ENCODE measurements at places on chromosomes 4 and X.

- no peak for DNase-seq
- peaks cover 15% of the 10 kb centered on the region for H3K36me3 ChIP-seq
- peaks cover 3% of the 10 kb centered on the region for H3K4me1 ChIP-seq
- H3K4me3 ChIP-seq: no peak overlapping the region
Observed at GRCh38 chr4:109708990-109709389, 5.7 kb upstream of the CASP6 start.

DNA sequence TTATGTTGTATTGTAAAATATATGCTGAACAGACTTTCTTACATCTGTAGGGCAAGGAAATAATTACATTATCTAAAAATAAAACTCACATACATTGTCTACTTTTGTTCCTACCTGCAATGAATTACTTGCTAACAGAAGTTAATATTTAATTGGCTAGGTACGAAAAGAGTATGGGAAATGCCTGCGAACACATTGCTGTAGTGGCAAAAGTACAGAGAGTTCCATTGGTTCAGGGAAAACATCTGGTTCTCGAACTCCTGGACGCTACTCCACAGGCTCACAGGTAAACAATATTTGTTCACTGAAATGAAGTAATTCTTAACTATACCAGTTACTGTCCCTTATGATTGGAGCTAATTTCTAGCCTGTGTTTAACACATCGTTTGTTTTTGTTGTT, 837.4 kb downstream of the ADGRL3 start:
- H3K4me1 ChIP-seq: no peaks in the 10 kb centered on the region
- no peaks in the 10 kb centered on the region for H3K27me3 ChIP-seq
- no peak overlapping the region for H3K4me3 ChIP-seq
- no peak overlapping the region for H3K27ac ChIP-seq
- no peaks in the 10 kb centered on the region for H3K36me3 ChIP-seq

- DNase-seq: no peak
- H3K27me3 ChIP-seq: no peaks in the 10 kb centered on the region
- no peak overlapping the region for H3K27ac ChIP-seq
- no peaks in the 10 kb centered on the region for H3K4me1 ChIP-seq
- no peaks in the 10 kb centered on the region for H3K36me3 ChIP-seq
Observed at GRCh38 chr4:98739751-98740150, 81.3 kb upstream of the TSPAN5 start.

- no peak overlapping the region for H3K4me3 ChIP-seq
- no peak overlapping the region for H3K27ac ChIP-seq
- H3K27me3 ChIP-seq: no peaks in the 10 kb centered on the region
- H3K4me1 ChIP-seq: peaks cover 7% of the 10 kb centered on the region
- H3K36me3 ChIP-seq: no peaks in the 10 kb centered on the region
- DNase-seq: no peak
Observed at GRCh38 chrX:148784137-148784536, 283.7 kb downstream of the AFF2 start.

DNA sequence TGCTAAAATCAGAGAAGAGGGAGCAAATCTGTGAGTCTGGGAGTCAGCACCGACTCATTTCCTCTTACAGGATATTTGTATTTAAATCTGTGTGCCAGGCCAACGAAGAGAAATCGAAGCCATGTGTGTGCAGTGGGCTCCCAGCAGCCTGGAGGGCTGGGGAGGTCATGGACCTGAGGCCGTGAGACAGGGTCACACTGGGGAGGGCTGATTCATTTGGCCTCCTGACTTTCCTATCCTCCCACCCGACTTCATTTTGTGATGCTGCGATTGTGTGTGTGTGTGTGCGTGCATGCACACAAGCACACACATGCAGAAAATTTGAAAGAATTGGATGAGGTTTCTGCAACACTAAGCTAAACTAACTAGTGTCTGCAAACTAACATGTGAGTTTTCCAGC, 48.7 kb upstream of the STX18 start:
- peaks cover 12% of the 10 kb centered on the region for H3K36me3 ChIP-seq
- H3K4me3 ChIP-seq: no peak overlapping the region
- H3K27ac ChIP-seq: no peak overlapping the region
- H3K4me1 ChIP-seq: no peaks in the 10 kb centered on the region
- H3K27me3 ChIP-seq: no peaks in the 10 kb centered on the region

DNA sequence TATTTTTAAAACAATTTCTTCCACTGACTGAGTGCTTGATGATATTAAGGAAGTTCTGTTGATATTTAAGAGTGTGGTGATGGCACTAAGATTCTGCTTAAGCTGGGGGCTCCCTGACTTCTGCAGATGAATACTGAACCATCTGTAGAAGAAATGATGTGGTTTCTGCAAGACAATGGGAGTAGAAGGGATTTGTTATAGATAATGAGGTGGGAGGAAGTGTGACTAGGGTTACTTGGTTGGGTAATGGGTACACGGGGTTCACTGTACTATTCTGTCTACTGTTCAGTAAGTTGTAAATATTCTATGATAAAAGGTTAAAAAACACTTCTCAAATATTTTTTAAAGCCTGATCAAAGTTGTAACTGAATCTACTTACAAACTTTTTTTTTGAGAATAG, 60.9 kb upstream of the TXK start:
- DNase-seq: no peak
- peaks cover 72% of the 10 kb centered on the region for H3K4me1 ChIP-seq
- peak overlapping the region; percentile 8 for H3K27ac ChIP-seq

GRCh38 chr4:173731257-173731656, 201.2 kb upstream of the HAND2 start:
- no peak overlapping the region for H3K4me3 ChIP-seq
- H3K4me1 ChIP-seq: no peaks in the 10 kb centered on the region
- no peaks in the 10 kb centered on the region for H3K36me3 ChIP-seq
- no peak for DNase-seq
- H3K27ac ChIP-seq: no peak overlapping the region

- DNase-seq: no peak
- no peak overlapping the region for H3K4me3 ChIP-seq
- no peak overlapping the region for H3K27ac ChIP-seq
- H3K27me3 ChIP-seq: no peaks in the 10 kb centered on the region
- no peaks in the 10 kb centered on the region for H3K4me1 ChIP-seq
Observed at GRCh38 chr4:102139932-102140331, 205.3 kb downstream of the SLC39A8 start.

DNA sequence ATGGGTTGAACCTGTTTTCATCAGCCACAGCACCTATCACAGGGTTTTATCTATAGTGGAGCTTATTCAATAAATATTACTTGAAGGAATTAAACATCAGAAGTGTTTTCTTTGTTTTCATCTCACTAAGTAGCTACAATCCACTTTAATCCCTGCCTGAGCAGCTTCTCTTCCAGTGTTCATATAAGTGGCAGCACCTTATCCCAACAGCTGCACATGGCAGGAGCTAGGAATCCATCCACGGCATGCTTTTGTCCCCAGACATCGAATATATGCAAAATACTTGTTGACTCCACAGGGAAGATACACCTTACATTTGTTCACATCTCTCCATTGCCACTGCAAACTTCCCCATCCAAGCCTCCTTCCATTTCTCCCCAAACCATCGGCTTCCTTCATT, 549.8 kb upstream of the FAM241A start:
- no peak overlapping the region for H3K27ac ChIP-seq
- no peaks in the 10 kb centered on the region for H3K4me1 ChIP-seq
- H3K36me3 ChIP-seq: no peaks in the 10 kb centered on the region
- no peak for DNase-seq
- H3K27me3 ChIP-seq: no peaks in the 10 kb centered on the region
- no peak overlapping the region for H3K4me3 ChIP-seq

DNA sequence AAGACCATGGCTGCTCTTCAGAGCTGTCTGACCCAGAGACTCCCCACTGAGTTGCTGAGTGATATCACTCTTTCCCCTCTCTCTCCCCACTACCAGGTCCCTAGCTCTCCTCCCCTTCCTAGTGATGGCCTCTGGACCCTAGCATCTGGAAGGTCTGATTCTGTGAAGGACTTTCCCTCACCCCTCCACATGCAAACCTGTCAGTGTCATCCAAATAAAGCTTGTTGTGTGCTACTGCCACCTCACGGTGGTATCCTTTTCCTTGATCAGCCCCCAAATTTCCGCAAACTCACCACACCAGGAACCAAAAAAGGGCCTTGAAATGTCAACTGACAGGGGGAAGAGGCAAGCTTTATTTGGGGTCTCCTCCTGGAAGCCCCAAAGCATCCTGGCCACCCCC, 500.2 kb downstream of the IDS start:
- H3K4me3 ChIP-seq: no peak overlapping the region
- no peak for DNase-seq

- no peak overlapping the region for H3K4me3 ChIP-seq
- H3K27me3 ChIP-seq: no peaks in the 10 kb centered on the region
- H3K36me3 ChIP-seq: no peaks in the 10 kb centered on the region
- H3K4me1 ChIP-seq: no peaks in the 10 kb centered on the region
- DNase-seq: no peak
Observed at GRCh38 chrX:136259543-136259942, 8.3 kb upstream of the MAP7D3 start.

- no peak for DNase-seq
- H3K27ac ChIP-seq: no peak overlapping the region
- H3K4me3 ChIP-seq: no peak overlapping the region
- H3K4me1 ChIP-seq: peaks cover 15% of the 10 kb centered on the region
Observed at GRCh38 chr4:2822461-2823300, 21.0 kb upstream of the ADD1 start.

DNA sequence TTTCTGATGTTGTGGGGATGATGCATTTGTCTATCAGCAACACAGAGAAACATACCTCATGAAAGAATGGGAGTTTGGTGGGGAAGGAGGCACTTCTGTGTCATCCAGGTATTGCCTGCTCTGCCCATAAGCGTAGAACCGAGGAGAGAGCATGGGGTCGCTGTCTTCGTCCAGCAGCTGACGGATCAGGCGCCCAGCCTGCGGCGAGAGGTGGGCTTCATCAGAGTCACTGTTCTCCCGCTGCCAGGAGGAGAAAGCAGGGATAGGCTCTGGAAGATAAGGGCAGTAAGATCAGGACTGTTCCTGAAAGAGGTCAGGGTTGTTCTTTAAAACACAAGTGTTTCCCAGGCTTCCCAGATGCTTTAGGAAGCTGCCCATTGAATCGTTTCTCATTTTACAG, 52.7 kb upstream of the NAP1L5 start:
- H3K27me3 ChIP-seq: no peaks in the 10 kb centered on the region
- H3K36me3 ChIP-seq: no peaks in the 10 kb centered on the region
- DNase-seq: no peak

- no peaks in the 10 kb centered on the region for H3K27me3 ChIP-seq
- H3K27ac ChIP-seq: no peak overlapping the region
- H3K4me3 ChIP-seq: no peak overlapping the region
- no peak for DNase-seq
- peaks cover 34% of the 10 kb centered on the region for H3K4me1 ChIP-seq
- H3K36me3 ChIP-seq: peaks cover 36% of the 10 kb centered on the region
Observed at GRCh38 chrX:68508799-68509198, 9.9 kb downstream of the YIPF6 start.

DNA sequence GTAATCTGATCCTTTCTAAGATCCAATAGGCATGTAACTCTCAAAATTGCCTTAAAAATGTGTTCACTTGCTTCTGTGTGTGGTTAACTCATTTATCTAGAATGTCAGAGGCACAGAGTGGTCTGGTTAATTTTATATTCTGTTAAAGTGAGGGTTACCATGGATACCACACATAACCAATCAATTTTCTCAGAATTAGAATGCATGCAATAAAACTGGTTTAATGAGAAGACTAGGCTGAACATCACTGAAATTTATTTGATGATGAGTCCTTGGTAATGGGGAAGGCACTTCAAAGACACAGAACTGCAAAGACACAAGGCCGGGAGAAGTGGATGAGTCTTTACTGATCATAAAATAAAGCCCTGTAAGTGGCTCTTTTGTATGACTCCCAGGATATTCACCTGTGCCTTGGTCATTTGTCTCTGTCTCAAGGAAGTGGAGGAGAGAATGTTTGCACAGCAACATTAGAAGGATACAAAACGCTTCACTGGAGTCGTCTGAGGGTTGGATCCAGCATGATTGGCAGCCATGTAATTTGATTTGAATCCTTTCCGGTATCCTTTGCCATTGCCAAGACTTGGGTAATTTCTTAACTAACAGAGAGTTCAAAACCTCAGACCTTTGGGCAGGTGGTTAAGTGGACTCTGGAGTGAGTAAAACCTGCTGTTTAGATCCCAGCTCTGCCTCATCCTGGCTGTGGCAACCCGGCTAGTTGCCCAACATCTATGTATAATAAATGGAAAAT, 94.0 kb upstream of the RBPJ start:
- no peaks in the 10 kb centered on the region for H3K27me3 ChIP-seq
- no peak for DNase-seq
- H3K27ac ChIP-seq: no peak overlapping the region
- H3K36me3 ChIP-seq: no peaks in the 10 kb centered on the region

- peak overlapping the region; percentile 96 for H3K27ac ChIP-seq
- H3K4me1 ChIP-seq: peaks cover 80% of the 10 kb centered on the region
- no peaks in the 10 kb centered on the region for H3K27me3 ChIP-seq
- H3K4me3 ChIP-seq: peak overlapping the region; percentile 79
- no peaks in the 10 kb centered on the region for H3K36me3 ChIP-seq
- DNase-seq: no peak
Observed at GRCh38 chrX:12956704-12957534, 18.0 kb upstream of the TMSB4X start.

DNA sequence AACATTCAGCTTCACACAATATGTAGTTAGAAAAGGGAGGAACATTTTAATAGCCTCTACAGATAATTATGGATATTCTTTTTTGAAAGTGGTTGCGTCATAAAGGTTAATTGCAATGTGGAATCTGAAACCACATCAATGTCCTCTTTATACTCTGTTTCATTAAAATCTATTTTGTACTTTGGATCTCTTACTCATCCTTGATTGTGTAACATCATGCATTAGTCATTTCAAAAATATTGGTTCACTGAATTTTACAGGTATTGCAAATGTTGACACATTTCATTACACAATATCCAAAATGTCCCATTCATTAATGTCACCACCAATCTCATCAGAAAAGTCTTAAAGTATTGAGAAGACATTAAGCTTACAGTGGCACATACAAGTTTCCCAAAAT, 62.7 kb upstream of the USP9X start:
- no peaks in the 10 kb centered on the region for H3K36me3 ChIP-seq
- H3K27ac ChIP-seq: no peak overlapping the region
- peaks cover 2% of the 10 kb centered on the region for H3K27me3 ChIP-seq
- DNase-seq: no peak

- no peak for DNase-seq
- H3K27me3 ChIP-seq: no peaks in the 10 kb centered on the region
- no peaks in the 10 kb centered on the region for H3K4me1 ChIP-seq
- H3K36me3 ChIP-seq: peaks cover 11% of the 10 kb centered on the region
Observed at GRCh38 chrX:72545990-72546389, 26.7 kb downstream of the HDAC8 start.

- no peak within 1 kb of the TSS for H3K4me3 ChIP-seq
- H3K4me1 ChIP-seq: no peaks in the 10 kb centered on the region
- H3K27ac ChIP-seq: no peak within 1 kb of the TSS
- H3K27me3 ChIP-seq: no peaks in the 10 kb centered on the region
- H3K36me3 ChIP-seq: no peaks in the 10 kb centered on the region
Observed at GRCh38 chr4:69860052-69860451, at the start of gene SULT1E1. SULT1E1 (minus strand) TSS chr4:69860145; CDS start chr4:69857644, 2,501 bp downstream.

- H3K4me3 ChIP-seq: no peak overlapping the region
- H3K27ac ChIP-seq: no peak overlapping the region
- H3K36me3 ChIP-seq: peaks cover 74% of the 10 kb centered on the region
- H3K27me3 ChIP-seq: no peaks in the 10 kb centered on the region
- H3K4me1 ChIP-seq: peaks cover 37% of the 10 kb centered on the region
Observed at GRCh38 chr4:67522851-67523671, 22.2 kb downstream of the CENPC start.

GRCh38 chr4:89765966-89766365, 71.0 kb downstream of the SNCA start:
- H3K36me3 ChIP-seq: no peaks in the 10 kb centered on the region
- no peak overlapping the region for H3K27ac ChIP-seq
- no peak for DNase-seq
- H3K4me1 ChIP-seq: no peaks in the 10 kb centered on the region

- H3K27me3 ChIP-seq: no peaks in the 10 kb centered on the region
- no peak overlapping the region for H3K4me3 ChIP-seq
- no peaks in the 10 kb centered on the region for H3K36me3 ChIP-seq
- H3K27ac ChIP-seq: no peak overlapping the region
Observed at GRCh38 chr4:18675586-18676525, 654.3 kb upstream of the LCORL start.
